ENCODE measurements at places on chromosomes 16 and 17. TPM values are rescaled to one million over a fixed set of nuclear protein-coding genes. Genes with fewer than 3 reads are reported as not detected.

TNFAIP1 gene
- total RNA-seq: 49.0 TPM

SMIM36 gene
- total RNA-seq: not detected

TNS4 gene
- 179 TPM for total RNA-seq

MAP3K3 gene
- 12.9 TPM for total RNA-seq

IGF2BP1 gene
- 58.9 TPM for total RNA-seq

FOXF1 gene
- total RNA-seq: not detected

ZP2 gene
- total RNA-seq: not detected

GAS7 gene
- total RNA-seq: 0.30 TPM

Measured in A549 treated with ZK216348 at 1 μM for 4 hours (cell line).